ENCODE measurements at places on chromosomes 2 and 18. TPM values are rescaled to one million over a fixed set of nuclear protein-coding genes. Genes with fewer than 3 reads are reported as not detected.

The CXCR1 gene
- total RNA-seq, result 0.19 TPM

The ATP9B gene
- 34.2 TPM for total RNA-seq

The EML6 gene
- 2.4 TPM for total RNA-seq

The RTN4 gene
- total RNA-seq, result 82.2 TPM

The MEIS1 gene
- not detected for total RNA-seq

The ESPNL gene
- 0.09 TPM for total RNA-seq

The SLC16A14 gene
- total RNA-seq, result 0.72 TPM

The DLX1 gene
- not detected for total RNA-seq

The APCDD1 gene
- total RNA-seq, result not detected

The ANAPC1 gene
- total RNA-seq, result 55.9 TPM

The IL36G gene
- total RNA-seq, result not detected

The DYNC1I2 gene
- 48.9 TPM for total RNA-seq

The RBM44 gene
- total RNA-seq, result 1.1 TPM

The KLHL41 gene
- not detected for total RNA-seq
